ENCODE measurements at places on chromosomes 12 and 14. TPM values are rescaled to one million over a fixed set of nuclear protein-coding genes. Genes with fewer than 3 reads are reported as not detected.

- DNase-seq: no peak
- peaks cover 62% of the 10 kb centered on the region for H3K36me3 ChIP-seq
- H3K27me3 ChIP-seq: no peaks in the 10 kb centered on the region
- H3K27ac ChIP-seq: no peak overlapping the region
- H3K4me1 ChIP-seq: peaks cover 37% of the 10 kb centered on the region
These were observed 56.7 kb downstream of the TRAF3 start for GRCh38 chr14:102833991-102834390.

DNA sequence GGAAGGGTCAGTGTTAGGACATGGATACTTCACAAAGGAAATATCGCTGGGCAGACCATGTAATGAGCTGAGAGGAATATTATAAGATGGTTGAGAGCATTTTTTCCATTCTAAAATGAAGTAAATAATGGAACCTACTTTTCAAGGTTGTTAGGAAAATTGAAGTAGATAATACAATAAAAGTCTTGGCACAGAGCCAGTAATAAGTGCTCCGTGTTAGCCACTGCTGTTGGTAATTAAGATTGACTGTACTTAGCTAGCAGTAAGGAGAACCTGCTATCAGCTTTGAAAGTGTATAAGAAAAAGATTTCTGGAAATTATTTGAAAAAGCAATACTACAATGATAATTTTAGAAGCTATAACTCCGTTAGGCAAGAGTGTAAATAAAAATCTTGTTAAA lies 77.6 kb downstream of the SCAF11 start:
- no peak overlapping the region for H3K4me3 ChIP-seq
- no peak for DNase-seq
- H3K27ac ChIP-seq: no peak overlapping the region
- peaks cover 11% of the 10 kb centered on the region for H3K36me3 ChIP-seq
- no peaks in the 10 kb centered on the region for H3K27me3 ChIP-seq
- H3K4me1 ChIP-seq: no peaks in the 10 kb centered on the region

GRCh38 chr12:11695321-11695720 lies 45.8 kb downstream of the ETV6 start:
- no peak for DNase-seq
- H3K27me3 ChIP-seq: no peaks in the 10 kb centered on the region
- H3K36me3 ChIP-seq: peaks cover 49% of the 10 kb centered on the region
- no peak overlapping the region for H3K4me3 ChIP-seq

- H3K27ac ChIP-seq: no peak overlapping the region
- H3K4me1 ChIP-seq: no peaks in the 10 kb centered on the region
- no peak for DNase-seq
- H3K27me3 ChIP-seq: peaks cover 4% of the 10 kb centered on the region
- no peaks in the 10 kb centered on the region for H3K36me3 ChIP-seq
These were observed 89.7 kb upstream of the MYL2 start for GRCh38 chr12:111010061-111010460.

GRCh38 chr14:103404032-103404918 lies 19.1 kb downstream of the MARK3 start:
- DNase-seq: no peak
- peak overlapping the region; percentile 18 for H3K4me3 ChIP-seq
- peaks cover 18% of the 10 kb centered on the region for H3K36me3 ChIP-seq
- H3K27me3 ChIP-seq: no peaks in the 10 kb centered on the region

GRCh38 chr14:99072956-99073355 lies 199.0 kb downstream of the BCL11B start:
- H3K27ac ChIP-seq: no peak overlapping the region
- no peak for DNase-seq
- peaks cover 12% of the 10 kb centered on the region for H3K4me1 ChIP-seq

- no peak overlapping the region for H3K27ac ChIP-seq
- H3K27me3 ChIP-seq: no peaks in the 10 kb centered on the region
- DNase-seq: no peak
- no peak overlapping the region for H3K4me3 ChIP-seq
These were observed 20.4 kb downstream of the ASPG start for GRCh38 chr14:104105822-104106470.

DNA sequence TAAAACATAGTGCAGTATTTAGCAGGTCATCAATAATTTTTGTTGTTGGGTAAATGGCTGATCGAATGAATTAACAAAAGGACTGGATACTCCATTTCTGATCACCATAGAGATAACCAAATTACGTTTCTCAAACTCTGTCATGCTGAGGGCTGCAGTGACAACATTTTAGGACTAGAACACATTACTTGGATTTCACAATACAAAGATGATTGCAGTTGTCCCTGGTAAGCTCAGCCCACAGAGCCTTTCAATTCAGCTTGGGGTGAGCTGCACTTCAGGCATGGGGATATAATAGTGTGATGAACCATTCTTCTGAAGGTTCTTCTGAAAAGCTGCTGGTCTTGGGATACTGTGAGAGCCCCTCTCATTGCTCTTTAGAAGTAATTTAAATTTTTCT lies 74.3 kb downstream of the FAR2 start:
- peaks cover 3% of the 10 kb centered on the region for H3K27me3 ChIP-seq
- H3K4me1 ChIP-seq: no peaks in the 10 kb centered on the region
- no peak for DNase-seq
- no peak overlapping the region for H3K4me3 ChIP-seq
- H3K27ac ChIP-seq: no peak overlapping the region

GRCh38 chr12:113359133-113359938 lies 949 bp downstream of the PLBD2 start:
- peak; percentile 61 for DNase-seq
- peak overlapping the region; percentile 30 for H3K27ac ChIP-seq
- H3K4me1 ChIP-seq: peaks cover 16% of the 10 kb centered on the region
- H3K4me3 ChIP-seq: peak overlapping the region; percentile 89
- no peaks in the 10 kb centered on the region for H3K27me3 ChIP-seq
- H3K36me3 ChIP-seq: no peaks in the 10 kb centered on the region

DNA sequence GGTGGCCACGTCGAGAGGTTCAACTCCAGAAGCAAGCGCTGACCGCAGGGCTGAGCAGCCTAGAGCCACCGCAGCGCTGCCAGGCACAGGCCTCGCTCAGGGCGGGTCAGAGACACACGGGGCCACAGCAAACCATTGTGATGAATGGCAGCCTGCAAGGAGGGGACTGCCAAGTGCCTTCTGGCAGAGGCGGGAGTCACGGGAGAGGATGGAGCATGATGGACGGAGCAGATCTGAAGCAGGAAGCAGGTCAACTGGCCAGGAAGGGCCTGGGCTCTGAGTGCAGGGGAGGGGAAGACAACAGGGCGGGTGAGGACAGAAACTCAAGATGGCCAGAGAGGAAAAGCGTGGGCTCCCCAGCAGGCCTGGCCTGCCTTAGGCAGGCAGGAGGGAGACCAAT lies 49.8 kb downstream of the CDC42BPB start:
- H3K4me1 ChIP-seq: no peaks in the 10 kb centered on the region
- no peaks in the 10 kb centered on the region for H3K36me3 ChIP-seq
- H3K27me3 ChIP-seq: no peaks in the 10 kb centered on the region
- no peak for DNase-seq

GRCh38 chr12:75724928-75725312 lies 213.5 kb upstream of the KRR1 start:
- H3K4me3 ChIP-seq: no peak overlapping the region
- peaks cover 4% of the 10 kb centered on the region for H3K27me3 ChIP-seq
- no peaks in the 10 kb centered on the region for H3K36me3 ChIP-seq
- no peak for DNase-seq
- peaks cover 20% of the 10 kb centered on the region for H3K4me1 ChIP-seq

DNA sequence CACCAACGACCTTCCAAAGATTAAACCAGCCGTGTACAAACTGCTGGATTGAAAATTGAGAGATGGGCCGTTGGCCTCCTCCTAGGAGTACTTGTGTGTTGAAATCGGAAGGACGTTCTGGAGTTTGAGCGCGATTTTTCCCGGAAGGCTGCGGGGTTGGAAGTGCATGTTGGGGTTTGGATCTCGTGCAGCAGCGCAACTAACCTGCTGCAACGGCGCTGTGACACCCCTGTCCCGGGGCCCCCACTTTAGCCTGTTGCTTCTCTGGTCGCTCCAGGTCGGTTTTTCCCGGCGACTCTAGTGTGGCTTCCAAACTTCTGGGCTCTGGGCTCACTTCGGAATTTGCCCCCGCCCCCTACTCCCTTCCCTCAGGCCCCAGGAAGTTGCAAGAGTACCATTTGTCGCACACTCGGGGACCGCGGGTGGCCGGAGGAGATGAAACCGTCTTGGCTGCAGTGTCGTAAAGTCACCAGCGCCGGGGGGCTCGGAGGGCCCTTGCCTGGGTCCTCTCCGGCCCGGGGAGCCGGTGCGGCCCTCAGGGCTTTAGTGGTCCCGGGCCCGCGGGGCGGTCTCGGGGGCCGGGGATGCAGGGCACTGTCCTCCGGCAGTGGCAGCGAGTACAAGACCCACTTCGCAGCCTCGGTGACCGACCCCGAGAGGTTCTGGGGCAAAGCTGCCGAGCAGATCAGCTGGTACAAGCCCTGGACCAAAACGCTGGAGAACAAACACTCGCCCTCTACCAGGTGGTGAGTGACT lies at the start of gene ACSS3:
ACSS3 (plus strand) TSS at position 394 of the 756 bp plus-strand sequence; CDS start at position 436, 42 bp downstream.
- DNase-seq: no peak
- no peaks in the 10 kb centered on the region for H3K36me3 ChIP-seq
- H3K4me1 ChIP-seq: no peaks in the 10 kb centered on the region
- H3K4me3 ChIP-seq: no peak within 1 kb of the TSS

GRCh38 chr12:10241290-10241689 lies 28.6 kb downstream of the GABARAPL1 start:
- H3K4me1 ChIP-seq: peaks cover 9% of the 10 kb centered on the region
- H3K36me3 ChIP-seq: no peaks in the 10 kb centered on the region
- H3K4me3 ChIP-seq: no peak overlapping the region

DNA sequence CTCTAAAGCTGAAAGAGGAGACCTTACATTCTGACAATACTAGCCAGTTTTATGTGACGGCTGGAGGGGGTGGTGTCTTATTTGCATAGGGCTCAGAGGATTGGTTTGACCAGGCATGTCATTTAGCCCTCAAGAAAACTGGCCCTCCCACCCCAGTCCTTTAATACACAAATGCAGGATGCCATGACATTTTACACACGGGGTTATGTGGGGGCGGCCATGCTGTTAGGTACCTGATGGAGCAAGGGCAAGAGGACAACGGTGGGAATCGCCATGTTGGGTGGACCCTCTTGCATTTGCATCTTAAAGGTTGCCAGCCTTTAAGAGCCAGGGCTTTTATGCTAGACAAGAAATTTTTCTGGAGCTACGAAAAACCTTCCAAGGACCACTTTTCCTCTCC lies 23.3 kb downstream of the MDM2 start:
- no peaks in the 10 kb centered on the region for H3K27me3 ChIP-seq
- peaks cover 19% of the 10 kb centered on the region for H3K4me1 ChIP-seq
- H3K36me3 ChIP-seq: peaks cover 54% of the 10 kb centered on the region

GRCh38 chr12:9936591-9936990 lies 4.4 kb upstream of the CLEC2A start:
- H3K27me3 ChIP-seq: peaks cover 33% of the 10 kb centered on the region
- no peaks in the 10 kb centered on the region for H3K36me3 ChIP-seq
- no peak overlapping the region for H3K4me3 ChIP-seq
- no peak for DNase-seq
- H3K4me1 ChIP-seq: peaks cover 8% of the 10 kb centered on the region

DNA sequence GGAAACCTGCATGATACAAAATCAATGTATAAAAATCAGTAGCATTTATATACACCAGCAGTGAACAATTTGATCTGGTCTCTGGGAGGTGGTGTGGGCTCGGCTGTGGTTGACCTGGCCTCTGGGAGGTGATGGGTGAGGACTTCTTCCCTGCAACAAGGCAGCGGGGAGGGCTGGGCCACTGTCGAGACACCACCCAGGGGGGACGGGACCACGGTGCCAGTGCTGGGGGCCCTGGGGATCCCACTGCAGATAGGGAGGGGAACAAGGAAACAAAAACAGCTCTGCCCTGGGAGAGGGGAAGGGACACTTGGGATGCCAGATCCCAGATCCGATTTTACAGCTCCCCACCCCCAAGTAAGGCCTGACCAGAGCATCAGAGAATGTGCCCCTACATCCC lies 189.6 kb upstream of the SFSWAP start:
- H3K27ac ChIP-seq: no peak overlapping the region
- no peak overlapping the region for H3K4me3 ChIP-seq
- H3K27me3 ChIP-seq: peaks cover 13% of the 10 kb centered on the region
- peaks cover 2% of the 10 kb centered on the region for H3K4me1 ChIP-seq
- DNase-seq: no peak
- H3K36me3 ChIP-seq: no peaks in the 10 kb centered on the region

- peaks cover 52% of the 10 kb centered on the region for H3K4me1 ChIP-seq
- peak overlapping the region; percentile 91 for H3K27ac ChIP-seq
- peak overlapping the region; percentile 76 for H3K4me3 ChIP-seq
- peaks cover 25% of the 10 kb centered on the region for H3K36me3 ChIP-seq
- H3K27me3 ChIP-seq: no peaks in the 10 kb centered on the region
These were observed 146.6 kb upstream of the PLEKHG7 start for GRCh38 chr12:92556141-92556540.

DNA sequence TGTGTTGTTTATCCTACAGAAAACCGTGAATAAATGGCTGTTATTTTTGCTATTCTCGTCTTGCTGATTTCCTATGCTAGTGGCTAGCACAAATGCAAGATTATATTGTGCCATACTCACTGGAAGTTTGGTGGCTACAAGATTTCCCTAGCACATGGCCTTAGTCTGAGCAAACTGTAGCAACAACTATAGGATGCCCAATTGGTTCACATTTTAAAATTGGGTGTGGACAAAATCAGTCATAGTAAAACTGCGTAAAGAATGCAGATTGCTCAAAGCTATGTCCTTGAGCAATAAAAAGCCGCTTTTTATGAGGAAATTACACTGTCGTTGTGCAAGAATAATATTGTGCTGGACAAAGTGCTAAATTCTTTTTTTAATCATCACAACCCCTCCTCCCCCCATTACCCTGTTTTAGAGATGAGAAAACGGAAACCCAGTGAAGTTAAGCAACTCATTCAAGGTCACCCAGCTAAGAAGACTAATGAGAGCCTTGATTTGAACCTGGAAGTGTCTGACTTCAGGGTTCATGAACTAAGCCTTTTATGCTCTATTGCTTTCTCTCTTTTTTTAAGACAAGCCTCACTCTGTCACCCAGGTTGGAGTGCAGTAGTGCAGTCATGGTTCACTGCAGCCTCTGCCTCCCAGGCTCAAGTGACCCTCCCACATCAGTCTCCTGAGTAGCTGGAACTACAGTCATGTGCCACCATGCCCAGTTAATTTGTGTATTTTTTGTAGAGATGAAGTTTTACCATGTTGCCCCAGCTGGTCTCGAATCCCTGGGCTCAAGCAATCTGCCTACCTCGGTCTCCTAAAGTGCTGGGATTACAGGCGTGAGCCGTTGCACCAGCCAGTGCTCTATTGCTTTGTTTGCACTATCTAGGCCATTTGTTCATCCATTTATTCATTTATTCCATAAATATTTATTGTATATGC lies 73.6 kb downstream of the SRGAP1 start:
- no peak overlapping the region for H3K27ac ChIP-seq
- no peaks in the 10 kb centered on the region for H3K27me3 ChIP-seq
- no peaks in the 10 kb centered on the region for H3K36me3 ChIP-seq
- no peak for DNase-seq

Gene CIROP
- not detected for total RNA-seq

Gene BORCS5
- 37.0 TPM for total RNA-seq

Gene DDN
- total RNA-seq: 1.5 TPM

Gene ASCL1
- total RNA-seq: not detected

Gene DTX1
- total RNA-seq: 0.21 TPM

Gene TAS2R43
- 1.2 TPM for total RNA-seq

Gene MAP3K9
- total RNA-seq: 4.2 TPM

Gene SMCO2
- 1.1 TPM for total RNA-seq

Gene PZP
- total RNA-seq: not detected

Gene TMEM229B
- total RNA-seq: 2.4 TPM

Gene SOX5
- total RNA-seq: 2.1 TPM

Gene MGAT2
- 48.5 TPM for total RNA-seq

Gene CAPZA3
- total RNA-seq: not detected

Gene MYF6
- total RNA-seq: not detected

Gene PTHLH
- not detected for total RNA-seq
